NCI-H146 (cell line): ENCODE measurements at places on chromosomes 4 and X.

DNA sequence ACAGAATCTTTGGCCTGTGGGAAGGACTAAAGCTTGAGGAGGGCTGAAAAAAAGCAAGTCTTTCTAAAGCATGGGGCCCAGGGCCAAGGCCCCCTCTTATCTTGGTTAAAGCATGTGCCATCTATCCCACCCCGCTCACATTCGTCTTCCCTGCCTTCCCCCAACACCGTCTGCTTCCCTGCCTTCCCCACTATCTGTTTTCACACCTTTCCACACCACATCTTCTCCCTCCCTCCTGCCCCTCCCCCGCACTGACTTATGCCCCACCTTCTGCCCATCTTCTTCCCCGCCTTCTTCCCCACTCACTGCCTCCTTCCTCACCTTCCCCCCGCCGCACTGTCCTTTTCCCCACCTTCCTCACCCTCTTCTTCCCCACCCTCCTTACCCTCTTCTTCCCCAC, 890 bp upstream of the NAP1L5 start:
- DNase-seq = no peak

- no peak for DNase-seq
Observed at GRCh38 chr4:109887071-109887470, 25.6 kb upstream of the EGF start.

GRCh38 chr4:149768477-149768876, 47.2 kb downstream of the IQCM start:
- DNase-seq = no peak

- peak; percentile 1 for DNase-seq
Observed at GRCh38 chrX:111585337-111585736, 73.9 kb downstream of the SERTM2 start.

GRCh38 chr4:111689214-111689613, 456.0 kb upstream of the FAM241A start:
- DNase-seq = no peak

- no peak for DNase-seq
Observed at GRCh38 chrX:56314334-56314733, 82.2 kb downstream of the KLF8 start.

- no peak for DNase-seq
Observed at GRCh38 chr4:46484881-46485280, 95.0 kb upstream of the GABRA2 start.

GRCh38 chr4:186624951-186625350, 69.6 kb upstream of the MTNR1A start:
- DNase-seq = no peak

DNA sequence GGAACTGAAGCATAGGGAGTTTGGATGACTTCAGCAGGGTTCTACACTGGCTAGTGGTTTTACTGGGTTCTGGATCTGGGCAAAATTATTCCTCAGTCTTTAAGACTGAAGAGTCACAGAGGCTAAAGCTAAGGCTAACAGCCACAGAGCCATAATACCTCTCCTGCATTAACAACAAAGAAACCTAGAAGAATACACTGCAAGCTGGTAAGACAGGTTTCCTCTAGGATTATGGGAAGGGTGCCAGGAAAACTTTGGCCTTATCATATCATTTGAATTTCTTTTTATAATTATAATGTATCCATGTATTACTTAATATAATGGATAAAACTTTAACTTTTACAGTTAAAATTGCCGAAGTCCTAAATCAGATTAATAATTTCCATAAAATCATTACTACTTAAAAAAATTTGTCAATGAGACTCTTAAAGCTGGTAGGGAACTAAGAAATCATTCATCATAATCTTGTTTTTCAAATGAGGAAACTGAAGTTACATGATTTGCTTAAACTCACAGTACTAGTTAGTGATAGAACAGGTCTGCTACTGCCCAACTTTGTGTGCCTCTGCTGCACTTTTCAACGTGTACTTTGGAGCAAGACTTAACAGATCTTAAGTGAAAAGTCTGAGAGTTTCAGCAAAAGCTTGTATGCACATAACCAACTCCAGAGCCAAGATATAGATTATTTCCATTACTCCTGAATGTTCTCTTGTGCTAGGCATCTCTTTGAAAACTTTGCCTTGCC, 24.2 kb upstream of the PGRMC2 start:
- no peak for DNase-seq

DNA sequence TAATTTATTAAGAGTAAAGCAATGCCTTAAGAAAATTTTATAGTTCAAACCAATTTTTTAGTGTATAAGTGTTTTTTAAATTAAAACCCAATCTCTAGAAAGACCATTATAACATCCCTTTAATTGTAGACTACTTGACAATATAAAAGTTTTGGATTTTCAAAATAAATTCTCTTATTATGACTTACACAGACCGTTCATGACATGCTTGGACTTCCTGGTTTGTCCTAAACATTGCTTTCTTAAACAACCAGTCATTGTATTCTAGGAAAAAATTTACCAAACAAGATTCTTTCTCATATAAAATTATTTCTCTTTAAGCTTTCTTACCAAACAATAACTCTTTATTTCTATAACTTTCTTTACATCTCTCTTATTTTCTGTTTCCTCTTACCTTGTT, 49.0 kb upstream of the CXorf51A start:
- DNase-seq = no peak

- DNase-seq = no peak
Observed at GRCh38 chr4:186058253-186058979, 10.5 kb upstream of the TLR3 start.

- DNase-seq = peak; percentile 24
Observed at GRCh38 chr4:40046311-40046980, 10.2 kb upstream of the N4BP2 start.

DNA sequence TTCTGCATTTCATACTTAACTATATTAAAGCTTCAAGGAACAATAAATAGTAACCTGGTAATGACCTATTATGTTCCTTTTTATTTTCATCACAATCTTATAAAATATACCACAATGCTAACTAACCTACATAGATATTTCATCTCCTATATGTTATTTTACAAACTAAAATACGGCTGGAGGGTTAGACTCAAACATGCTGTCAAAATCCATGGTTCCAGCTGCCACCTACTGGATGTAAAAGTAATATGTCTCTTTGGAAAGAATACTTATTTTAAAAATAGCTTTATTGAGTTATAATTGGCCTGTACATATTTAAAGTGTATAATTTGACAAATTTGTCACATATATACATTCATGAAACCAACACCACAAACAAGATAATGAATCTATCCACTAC, 15.0 kb downstream of the RGN start:
- DNase-seq = peak; percentile 15

- no peak for DNase-seq
Observed at GRCh38 chr4:45663003-45663402, 460.9 kb downstream of the GABRG1 start.

- DNase-seq = no peak
Observed at GRCh38 chr4:153645183-153645582, 38.9 kb upstream of the TLR2 start.

GRCh38 chr4:95105983-95106382, 348.2 kb downstream of the BMPR1B start:
- DNase-seq = no peak

DNA sequence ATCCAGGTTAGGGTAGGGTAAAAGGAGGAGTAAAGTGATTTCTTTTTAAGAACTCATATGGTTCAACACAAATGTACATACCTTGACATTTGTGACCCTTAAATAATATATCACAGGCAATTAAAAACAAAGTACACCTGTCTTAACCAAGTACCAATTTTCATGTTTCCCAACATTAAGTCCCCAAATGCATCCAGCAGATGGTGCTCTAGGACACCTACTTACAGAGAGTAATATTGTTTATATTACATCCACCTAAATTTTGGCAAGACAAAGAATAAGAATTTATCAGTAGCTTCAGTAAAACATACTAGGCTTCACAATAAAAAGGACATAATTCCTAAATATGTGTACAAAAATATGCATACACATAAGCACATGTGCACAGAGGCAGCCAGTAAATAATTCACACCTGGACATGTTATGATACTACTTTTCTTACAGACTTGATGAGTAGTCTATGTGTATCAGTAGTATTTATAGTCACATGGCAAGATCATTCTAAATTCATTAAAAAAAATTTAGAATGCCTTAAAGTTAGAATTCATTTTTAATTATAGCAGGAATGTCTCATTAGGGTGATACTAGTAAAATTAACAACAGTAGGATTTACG, 219.7 kb downstream of the DCLK2 start:
- DNase-seq = peak; percentile 34

DNA sequence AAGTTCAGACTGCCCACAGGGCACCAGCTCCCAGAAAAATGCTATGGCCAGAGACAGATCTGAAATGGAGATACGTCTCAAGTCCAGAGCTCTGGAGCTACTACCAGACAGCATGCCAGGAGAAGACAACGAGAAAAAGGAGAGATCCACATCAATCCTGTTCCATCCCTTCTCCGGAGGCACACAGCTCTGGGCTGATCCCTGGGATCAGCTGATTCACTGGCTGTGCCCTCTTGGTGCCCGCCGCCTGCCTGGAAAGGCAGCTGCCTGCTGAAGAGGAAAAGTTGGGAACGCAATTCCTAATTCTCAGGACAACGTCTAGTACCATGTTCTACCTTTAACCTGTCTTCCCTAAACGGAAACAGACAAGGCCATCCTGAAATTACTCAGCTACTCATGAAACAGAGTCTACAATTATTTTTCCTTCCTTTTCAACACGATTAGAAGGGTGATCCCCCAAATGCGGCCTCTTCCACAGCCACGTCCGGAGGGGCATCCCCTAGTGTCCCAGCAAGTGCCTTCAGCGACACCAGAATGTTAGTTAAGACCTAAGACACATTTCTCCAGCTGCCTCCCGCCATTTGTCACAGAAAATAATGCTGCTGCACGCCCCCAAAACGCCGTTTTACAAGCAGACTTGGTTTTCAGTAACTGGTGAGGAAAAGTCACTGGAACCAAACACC, 2.4 kb downstream of the ZFYVE28 start:
- no peak for DNase-seq

DNA sequence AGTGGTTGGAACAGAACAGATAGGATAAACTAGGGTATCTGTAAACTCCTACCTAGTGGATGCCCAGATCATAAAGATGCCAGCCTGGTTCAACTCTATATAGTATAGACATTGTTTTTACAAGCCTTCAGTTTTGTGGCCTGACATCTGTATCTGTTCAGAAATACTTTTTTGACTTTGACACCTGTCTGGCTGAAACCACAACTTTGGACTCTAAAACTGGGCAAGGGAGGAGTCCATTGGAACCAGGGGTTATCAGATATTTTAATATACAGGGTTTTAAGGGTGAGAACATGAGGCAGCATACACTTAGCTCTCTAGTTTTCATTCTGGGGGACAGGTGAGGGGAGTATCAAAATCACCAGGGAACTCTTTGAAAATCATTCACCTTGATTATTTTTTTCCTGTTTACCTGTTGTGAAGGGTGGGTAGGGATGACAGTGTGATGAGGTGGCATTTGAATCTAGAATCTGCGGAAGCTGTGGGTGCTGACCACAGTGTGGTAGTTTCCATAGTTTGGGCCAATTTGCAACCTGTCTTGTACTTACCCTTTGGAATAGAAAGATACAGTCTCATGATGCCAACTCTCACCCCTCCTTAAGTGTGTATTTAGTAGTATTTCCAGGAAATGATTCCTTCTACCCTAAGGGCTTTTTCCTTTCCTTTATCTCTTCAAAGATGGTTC, 20.6 kb downstream of the GAB1 start:
- no peak for DNase-seq

- no peak for DNase-seq
Observed at GRCh38 chrX:22818061-22818460, 181.7 kb upstream of the DDX53 start.

GRCh38 chr4:6195602-6196319, 4.6 kb downstream of the JAKMIP1 start:
- DNase-seq = peak; percentile 56

DNA sequence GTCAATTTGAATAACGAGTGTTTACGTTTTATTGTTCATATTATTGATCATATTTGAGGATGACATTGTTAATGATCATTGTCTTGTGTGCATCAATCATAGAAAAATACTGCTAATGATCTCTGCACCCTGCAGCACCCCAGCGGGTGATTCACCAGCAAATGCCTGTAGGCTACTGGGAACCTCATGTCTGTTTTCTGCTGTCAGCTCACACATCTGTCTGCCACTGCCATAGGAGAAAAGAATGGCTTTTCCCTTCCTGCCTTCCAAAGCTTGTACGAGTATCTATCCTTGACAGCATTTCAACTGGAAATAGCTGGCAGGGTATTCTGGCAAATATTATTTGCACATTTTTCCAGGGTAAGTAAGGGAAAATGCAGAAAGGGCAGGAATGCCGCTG, 272.1 kb upstream of the TRAM1L1 start:
- no peak for DNase-seq

GRCh38 chr4:184166736-184167135, 50.9 kb downstream of the ENPP6 start:
- no peak for DNase-seq

- no peak for DNase-seq
Observed at GRCh38 chrX:13252726-13253125, 67.1 kb downstream of the ATXN3L start.

DNA sequence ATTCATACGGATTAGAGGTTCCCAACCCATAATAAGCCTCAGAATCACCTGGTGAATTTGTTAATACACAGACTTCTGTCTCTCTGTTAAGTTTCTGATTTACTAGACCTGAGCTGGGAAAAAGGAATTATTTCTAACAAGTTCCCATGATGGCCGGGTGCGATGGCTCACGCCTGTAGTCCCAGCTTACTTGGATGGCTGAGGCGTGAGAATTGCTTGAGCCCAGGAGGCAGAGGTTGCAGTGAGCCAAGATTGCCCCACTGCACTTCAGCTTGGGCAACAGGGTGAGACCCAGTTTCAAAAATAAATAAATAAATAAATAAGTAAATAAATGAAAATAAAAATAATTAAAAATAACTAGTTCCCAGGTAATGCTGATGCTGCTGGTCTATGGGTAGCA, 412.3 kb downstream of the GALNTL6 start:
- no peak for DNase-seq

GRCh38 chr4:151905197-151905596, 144.4 kb upstream of the GATB start:
- no peak for DNase-seq

DNA sequence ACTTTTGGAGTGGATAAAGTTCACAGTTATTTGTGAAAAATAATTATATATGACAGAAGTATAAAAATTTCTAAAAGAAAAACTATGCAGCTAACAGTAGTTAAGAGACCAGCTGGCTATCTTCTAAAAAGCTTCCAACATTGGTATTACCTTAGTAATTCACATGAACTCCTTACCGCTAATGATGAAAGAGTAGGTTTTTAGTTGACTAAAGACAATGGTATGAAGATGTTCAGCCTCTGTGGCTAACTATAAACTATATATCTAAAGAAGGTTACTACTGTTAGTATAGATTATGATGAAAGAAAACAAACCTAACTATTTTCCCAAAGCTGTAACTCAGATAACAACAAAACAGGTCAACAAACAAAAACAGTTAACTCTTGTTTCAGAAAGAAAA, 10.4 kb downstream of the CCNI start:
- no peak for DNase-seq

- DNase-seq = peak; percentile 60
Observed at GRCh38 chr4:140884431-140885058, 128.4 kb upstream of the TBC1D9 start.
